Germinal center (tissue), 1 donor: ENCODE measurements at places on chromosomes 2 and 18.

- DNase-seq, result no peak
Measured at GRCh38 chr2:32798829-32799228, 147.9 kb upstream of the LTBP1 start.

DNA sequence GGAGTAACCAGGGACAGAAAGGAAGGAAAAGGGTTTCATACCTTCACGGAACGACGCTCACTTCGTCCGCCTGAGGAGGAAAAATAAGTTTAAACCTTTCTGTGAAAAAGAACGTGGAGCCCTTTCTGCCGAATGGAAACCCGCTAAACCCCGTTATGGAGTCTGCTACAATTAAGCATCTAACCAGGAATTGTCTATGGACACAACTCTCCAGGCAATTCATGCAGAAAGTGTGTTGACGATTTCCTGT is 528 bp upstream of the PPP4R3B start:
- DNase-seq, result no peak

DNA sequence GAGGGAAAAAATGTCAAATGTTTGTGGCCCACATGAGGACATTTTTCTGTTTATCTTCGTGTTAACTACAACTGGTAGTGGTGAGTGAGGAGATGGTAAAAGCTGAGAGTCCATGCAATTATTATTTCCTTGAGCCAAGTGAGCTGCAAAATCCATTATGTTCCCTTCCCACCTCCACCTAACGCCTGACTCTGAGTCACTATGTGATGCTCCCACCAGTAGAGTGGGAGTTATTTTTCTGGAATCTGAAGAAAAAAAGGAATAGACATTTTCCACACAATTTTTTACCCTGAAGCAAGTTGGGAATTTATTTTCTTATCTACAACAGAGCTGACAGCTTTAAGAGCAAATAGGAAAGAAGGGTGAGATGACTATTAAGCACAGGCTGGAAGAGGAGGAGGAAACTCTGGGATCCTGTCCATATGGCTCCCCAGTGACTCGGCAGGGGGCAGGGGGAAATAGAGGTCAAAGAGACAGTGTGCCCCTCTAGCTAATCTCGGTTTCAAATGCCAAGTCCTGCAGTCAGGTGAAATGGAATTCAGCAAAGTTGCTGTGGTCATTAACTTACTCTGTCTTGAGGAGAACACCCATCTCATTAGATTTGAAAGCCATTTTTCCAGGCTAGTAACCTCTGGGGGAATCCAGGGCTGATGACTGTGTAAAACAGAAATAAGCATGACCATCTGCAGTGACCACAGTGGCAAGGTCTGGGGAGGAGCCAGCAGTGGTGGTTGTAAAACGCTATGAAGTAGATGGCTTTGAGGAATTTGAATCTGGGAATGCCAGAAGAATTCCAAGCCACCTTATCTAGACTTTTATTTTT is 463.9 kb downstream of the STK39 start:
- DNase-seq, result no peak

DNA sequence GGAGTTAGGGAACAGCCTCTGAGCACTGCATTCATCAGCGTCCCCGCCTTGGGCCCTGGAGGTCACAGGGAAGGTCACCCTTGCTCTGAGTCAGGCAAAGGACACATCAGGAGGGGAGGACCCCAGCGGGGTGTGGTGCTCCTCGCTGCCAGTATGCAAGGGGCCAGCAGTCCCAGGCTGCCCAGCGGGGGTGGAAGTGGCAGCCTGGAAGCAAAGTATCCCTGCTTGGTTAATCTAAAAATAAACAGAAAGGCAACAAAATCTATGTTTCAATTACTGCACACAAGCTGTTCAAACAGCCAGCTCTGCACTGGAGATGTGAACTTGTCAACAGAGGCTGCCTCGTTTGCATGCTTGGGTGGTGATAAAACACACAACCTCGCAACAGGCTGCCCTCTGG is 164.1 kb downstream of the KLHL29 start:
- no peak for DNase-seq

GRCh38 chr2:176121190-176122051 is 1.1 kb upstream of the HOXD9 start:
- no peak for DNase-seq

DNA sequence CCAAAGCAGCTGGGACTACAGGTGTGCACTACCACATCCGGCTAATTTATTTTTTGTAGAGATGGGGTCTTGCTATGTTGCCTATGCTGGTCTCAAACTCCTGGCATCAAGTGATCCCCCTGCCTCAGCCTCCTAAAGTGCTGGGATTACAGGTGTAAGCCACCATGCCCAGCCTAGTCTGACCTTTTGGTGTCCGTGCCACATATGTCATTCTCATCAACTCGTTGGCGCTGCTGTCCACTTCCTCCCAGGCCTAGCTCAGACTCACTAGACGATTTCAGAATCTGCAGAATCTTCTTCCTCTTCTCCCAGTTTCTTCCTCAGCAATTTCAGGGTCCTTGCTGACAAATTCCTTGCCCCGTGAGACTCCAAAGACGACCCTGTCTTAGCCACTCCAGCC is 39.8 kb upstream of the DNMT3A start:
- no peak for DNase-seq

DNA sequence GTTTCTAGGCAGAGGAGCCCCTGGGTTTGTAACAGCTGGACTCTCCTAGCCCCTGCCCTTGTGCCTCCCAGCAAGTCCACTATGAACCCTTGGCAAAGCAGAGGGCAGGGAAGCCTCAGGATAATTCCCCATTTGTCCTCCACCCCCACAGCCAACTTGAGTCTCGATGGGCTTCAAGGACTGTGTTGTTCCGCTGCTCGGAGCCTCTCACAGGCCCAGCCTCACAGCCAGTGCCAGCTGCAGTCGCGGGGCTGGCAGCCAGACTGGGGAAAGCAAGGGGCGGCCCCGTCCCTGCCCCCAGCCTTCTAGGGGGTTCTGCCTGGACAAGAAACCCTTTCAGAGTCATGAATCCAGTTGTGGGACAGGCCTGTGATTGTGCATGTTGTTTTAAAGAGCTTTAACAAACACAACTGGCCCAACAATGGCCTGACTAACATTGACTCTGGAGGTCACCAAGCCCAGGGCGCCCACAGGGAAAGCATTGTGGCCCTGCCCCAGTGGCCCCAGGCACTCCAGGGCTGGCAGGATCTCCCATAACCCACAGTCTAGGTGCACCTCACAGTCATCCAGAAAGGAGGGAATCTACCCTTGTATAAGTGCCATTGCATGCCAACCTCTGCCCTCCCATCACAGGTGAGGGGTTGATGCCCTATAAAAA is 71.8 kb upstream of the DAPL1 start:
- no peak for DNase-seq

DNA sequence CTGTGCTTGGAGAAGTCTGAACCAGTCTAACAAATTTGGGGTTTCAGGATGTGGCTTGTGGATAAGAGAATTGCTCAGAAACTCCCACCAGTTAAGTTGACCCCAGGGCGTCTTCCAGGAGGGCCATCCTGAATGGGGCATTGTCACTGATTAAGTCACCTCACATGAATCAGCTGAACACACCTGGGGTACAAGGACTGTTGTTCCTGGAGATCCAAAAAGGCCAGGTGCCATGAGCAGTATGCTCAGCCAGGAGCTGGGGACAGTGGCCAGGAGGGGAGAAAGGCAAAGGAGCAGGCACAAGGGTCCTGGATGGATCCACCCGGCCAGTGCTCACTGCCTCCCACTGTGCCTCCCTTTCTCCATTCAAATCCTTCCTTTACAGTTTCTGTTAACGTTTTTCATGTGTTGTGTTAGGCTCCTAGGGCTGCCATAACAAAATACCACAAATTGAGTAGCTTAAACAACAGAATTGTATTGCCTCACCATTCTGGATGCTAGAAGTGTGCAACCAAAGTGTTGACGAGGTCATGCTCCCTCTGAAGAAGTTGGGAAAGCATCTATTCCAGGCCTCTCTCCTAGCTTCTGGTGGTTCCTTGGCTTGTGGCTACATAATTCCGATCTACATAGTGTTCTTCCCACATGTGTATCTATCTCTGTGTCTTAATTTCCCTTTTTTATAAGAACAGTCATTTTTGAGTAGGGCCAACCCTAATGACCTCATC is 33.4 kb downstream of the TRABD2A start:
- no peak for DNase-seq

- no peak for DNase-seq
Measured at GRCh38 chr2:28979041-28979440, 2.1 kb upstream of the TOGARAM2 start.
